ENCODE measurements at places on chromosomes 7 and 10.

GRCh38 chr7:38222481-38223096, 44.5 kb downstream of the STARD3NL start:
- peak; percentile 3 for DNase-seq

GRCh38 chr10:24209432-24209771, 464 bp downstream of the KIAA1217 start:
- DNase-seq = no peak

GRCh38 chr7:41238851-41239331, 464.0 kb downstream of the INHBA start:
- DNase-seq = peak; percentile 49

DNA sequence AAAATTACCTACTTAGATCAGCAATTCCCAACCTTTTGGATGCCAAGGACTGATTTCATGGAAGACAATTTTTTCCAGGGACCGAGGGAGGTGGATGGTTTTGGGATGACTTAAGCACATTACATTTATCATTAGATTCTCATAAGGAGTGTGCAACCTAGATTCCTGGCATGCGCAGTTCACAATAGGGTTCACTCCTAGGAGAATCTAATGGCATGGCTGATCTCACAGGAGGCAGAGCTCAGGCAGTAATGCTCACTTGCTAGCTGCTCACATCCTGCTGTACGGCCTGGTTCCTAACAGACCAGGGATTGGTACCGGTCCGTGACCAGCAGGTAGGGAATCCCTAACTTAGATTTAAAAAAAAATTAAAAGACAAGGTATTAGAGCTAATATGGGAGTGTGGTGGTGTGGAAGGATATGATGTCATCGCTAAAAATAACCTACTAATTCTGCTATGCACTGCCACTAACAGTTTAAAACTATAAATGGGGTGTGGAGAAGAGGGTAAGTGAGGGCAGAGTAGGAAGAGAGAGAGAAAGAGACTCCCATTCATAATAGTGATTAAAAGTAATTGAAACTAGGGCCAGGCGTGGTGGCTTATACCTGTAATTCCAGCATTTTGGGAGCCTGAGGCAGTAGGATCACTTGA, 282.7 kb downstream of the BAMBI start:
- no peak for DNase-seq

DNA sequence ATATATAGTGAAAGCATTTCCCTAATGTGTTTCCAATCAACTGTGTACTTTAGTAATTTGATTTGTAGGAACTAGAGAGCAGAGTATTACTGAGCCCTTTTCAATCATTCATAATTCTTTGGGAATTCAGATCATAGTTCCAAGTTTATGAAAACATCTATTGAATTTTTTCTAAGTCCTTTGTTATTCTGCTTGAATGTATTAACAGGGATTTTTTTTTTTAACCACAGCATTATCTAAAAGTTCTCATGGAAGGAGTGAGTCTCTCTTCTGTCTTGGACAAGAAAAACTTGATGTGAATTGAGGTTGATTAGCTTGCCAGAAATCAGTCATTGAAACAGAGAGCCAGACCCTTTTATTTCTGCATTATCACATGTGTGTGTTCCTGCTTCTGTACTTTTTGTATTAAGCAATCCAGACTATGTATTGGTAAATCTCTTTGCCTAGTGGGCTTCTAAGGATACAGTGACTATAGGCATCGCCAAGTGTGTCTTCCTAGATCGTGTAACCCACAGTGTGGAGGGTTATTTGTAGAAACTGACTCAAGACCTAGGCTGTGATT, 59.9 kb downstream of the BMPER start:
- DNase-seq = no peak

Data from SW 1271 (cell line).